Fibroblast of skin of right biceps (primary cell): ENCODE measurements at places on chromosomes 5 and 9.

DNA sequence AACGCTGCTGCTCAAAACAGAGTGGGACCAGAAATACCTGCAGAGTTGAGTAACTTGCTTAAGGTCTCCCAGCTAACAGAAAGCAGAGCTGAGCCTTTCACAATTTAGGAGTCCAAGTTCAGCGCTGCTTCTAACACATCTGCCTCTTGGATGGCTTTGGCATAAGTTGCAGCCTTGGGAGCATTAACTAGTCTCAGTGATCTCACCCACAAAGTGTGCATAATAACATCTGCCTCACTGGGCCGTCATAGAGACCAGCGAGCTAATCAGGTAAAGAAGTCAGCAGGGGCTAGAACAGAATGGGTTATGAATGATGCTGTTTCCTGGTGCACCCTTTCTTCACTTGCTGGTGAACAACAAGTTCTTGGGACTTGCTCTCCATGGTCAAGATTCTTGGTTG lies 36.5 kb downstream of the WWC1 start:
- peak; percentile 78 for DNase-seq

DNA sequence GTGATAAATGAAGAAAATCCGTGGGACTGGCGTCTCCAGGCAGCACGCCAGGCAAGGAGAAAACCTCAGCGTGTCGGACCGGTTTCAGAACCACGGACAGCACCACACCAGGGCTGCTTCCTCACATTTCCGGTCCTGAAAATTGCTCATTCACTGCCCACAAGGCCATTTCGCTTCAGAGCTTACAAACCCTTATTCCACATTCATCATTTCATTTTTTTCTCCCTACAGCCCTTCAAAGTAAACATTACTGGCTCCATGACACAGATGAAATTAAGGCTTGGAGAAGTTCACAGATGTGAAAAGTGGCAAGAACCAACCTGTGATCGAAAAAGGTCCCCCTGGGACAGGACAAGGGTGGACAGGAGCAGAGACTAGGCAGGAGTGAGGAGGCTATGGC lies 1.5 kb upstream of the GPRIN1 start:
- DNase-seq: peak; percentile 80

GRCh38 chr5:176180339-176180738 lies 57.9 kb upstream of the SIMC1 start:
- DNase-seq: peak; percentile 22

- no peak for DNase-seq
Observed at GRCh38 chr5:18489703-18490102, 855.4 kb downstream of the TAF11L14 start.

- DNase-seq: peak; percentile 10
Observed at GRCh38 chr5:145056800-145057199, 778.3 kb downstream of the PRELID2 start.

- DNase-seq: no peak
Observed at GRCh38 chr5:171549274-171549673, 129.8 kb downstream of the FGF18 start.

GRCh38 chr5:133132717-133133116 lies 80.9 kb downstream of the HSPA4 start:
- no peak for DNase-seq
